H1 (cell line): ENCODE measurements at places on chromosomes 12 and 14. TPM values are rescaled to one million over a fixed set of nuclear protein-coding genes. Genes with fewer than 3 reads are reported as not detected.

RIMKLB gene
- polyA plus RNA-seq, result 37.8 and 38.0 TPM in 2 replicates

RTRAF gene
- 60.2 and 149 TPM in 2 replicates for polyA plus RNA-seq

GPR84 gene
- 0.09 and 0.14 TPM in 2 replicates for polyA plus RNA-seq

TM7SF3 gene
- polyA plus RNA-seq, result 61.3 and 77.2 TPM in 2 replicates

TOMM20L gene
- polyA plus RNA-seq, result not detected in 2 replicates

PCED1B gene
- 5.4 and 6.2 TPM in 2 replicates for polyA plus RNA-seq

IPO4 gene
- 55.5 and 80.6 TPM in 2 replicates for polyA plus RNA-seq

DNA sequence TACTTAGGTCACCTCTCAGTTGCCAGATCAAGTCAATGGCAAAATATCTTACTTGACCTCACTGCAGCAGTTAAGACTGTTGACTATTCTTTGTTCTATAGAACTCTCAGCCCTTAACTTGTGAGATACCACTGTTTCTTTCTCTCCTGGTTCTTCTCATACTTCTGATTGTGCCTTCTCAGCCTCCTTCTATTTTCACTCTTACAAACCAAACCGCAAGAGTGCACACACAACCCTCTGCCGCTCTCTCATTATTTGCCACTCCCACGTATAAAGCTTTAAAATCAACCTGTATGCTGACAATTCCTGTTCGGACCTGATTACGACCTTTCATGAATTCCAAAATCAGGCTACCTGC, 4.5 kb downstream of the E2F7 start:
- no peak overlapping the region for H3K4me3 ChIP-seq
- no peaks in the 10 kb centered on the region for H3K27me3 ChIP-seq
- peaks cover 53% of the 10 kb centered on the region for H3K36me3 ChIP-seq
- H3K27ac ChIP-seq, result no peak overlapping the region

DNA sequence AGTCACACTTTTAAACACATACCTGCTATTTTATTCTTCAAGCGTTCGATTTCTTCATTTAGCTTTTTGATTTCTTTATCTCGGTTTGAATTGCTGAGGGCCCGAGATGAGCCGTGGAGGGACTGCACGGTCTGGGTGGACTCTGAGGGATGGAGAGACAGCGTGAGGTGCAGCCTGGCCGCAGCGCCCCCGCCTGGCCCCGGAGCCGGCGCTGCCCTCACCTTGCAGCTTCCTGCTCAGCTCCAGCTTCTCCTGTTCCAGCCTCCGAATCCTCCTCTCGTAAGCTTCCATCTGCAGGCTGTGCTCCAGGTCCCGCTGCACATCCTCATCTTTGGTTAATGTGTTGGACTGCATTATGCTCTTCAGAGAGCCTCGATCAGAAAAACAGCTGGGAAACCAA, 53.2 kb downstream of the AMN start:
- H3K4me3 ChIP-seq, result no peak overlapping the region
- no peaks in the 10 kb centered on the region for H3K27me3 ChIP-seq
- no peak overlapping the region for H3K27ac ChIP-seq
- H3K4me1 ChIP-seq, result no peaks in the 10 kb centered on the region

- DNase-seq, result no peak
- H3K4me3 ChIP-seq, result no peak overlapping the region
- no peaks in the 10 kb centered on the region for H3K4me1 ChIP-seq
- H3K36me3 ChIP-seq, result no peaks in the 10 kb centered on the region
- H3K27ac ChIP-seq, result no peak overlapping the region
These were observed 96.2 kb upstream of the CPM start for GRCh38 chr12:69028941-69029729.

- peaks cover 2% of the 10 kb centered on the region for H3K4me1 ChIP-seq
- H3K27me3 ChIP-seq, result no peaks in the 10 kb centered on the region
- H3K36me3 ChIP-seq, result no peaks in the 10 kb centered on the region
- DNase-seq, result no peak
These were observed 868 bp downstream of the SPATA7 start for GRCh38 chr14:88386256-88386794.

GRCh38 chr12:47276253-47276620, 196.5 kb upstream of the AMIGO2 start:
- H3K36me3 ChIP-seq, result no peaks in the 10 kb centered on the region
- no peak for DNase-seq
- no peak overlapping the region for H3K4me3 ChIP-seq
- no peaks in the 10 kb centered on the region for H3K27me3 ChIP-seq
- H3K27ac ChIP-seq, result no peak overlapping the region

GRCh38 chr14:102323102-102323501, 3.6 kb downstream of the ZNF839 start:
- no peak overlapping the region for H3K4me3 ChIP-seq
- no peak overlapping the region for H3K27ac ChIP-seq
- H3K4me1 ChIP-seq, result 0 out of 2 replicates have a peak, but pooled peaks cover 5% of the 10 kb centered on the region
- no peak for DNase-seq
- H3K36me3 ChIP-seq, result no peaks in the 10 kb centered on the region

- peaks cover 10% of the 10 kb centered on the region; the same call in 1 of the 2 replicates for H3K27me3 ChIP-seq
- H3K4me3 ChIP-seq, result no peak overlapping the region
- H3K4me1 ChIP-seq, result no peaks in the 10 kb centered on the region
- no peak for DNase-seq
These were observed 426.8 kb downstream of the VRK1 start for GRCh38 chr14:97224016-97224415.
